ENCODE measurements at places on chromosomes 3 and 15.

GRCh38 chr15:78006567-78007205 is 70.8 kb downstream of the TBC1D2B start:
- no peak for DNase-seq

DNA sequence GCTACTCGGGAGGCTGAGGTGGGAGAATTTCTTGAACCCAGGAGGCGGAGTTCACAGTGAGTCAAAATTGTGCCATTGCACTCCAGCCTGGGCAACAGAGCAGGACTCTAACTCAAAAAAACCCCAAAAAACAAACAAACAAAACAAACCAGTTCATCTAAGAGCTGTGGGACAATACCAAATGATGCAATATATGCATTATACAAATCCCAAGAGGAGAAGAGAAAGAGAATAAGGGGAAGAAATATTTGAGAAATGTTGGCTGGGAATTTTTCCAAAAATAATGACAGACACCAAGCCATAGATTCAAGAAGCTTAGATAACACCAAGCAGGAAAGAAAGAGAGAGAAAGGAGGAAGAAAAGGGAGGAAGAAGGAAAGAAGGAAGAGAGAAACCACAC is 82.5 kb downstream of the KLF13 start:
- no peak for DNase-seq

- DNase-seq, result no peak
These were observed 17.5 kb downstream of the OCA2 start for GRCh38 chr15:28081594-28081993.

DNA sequence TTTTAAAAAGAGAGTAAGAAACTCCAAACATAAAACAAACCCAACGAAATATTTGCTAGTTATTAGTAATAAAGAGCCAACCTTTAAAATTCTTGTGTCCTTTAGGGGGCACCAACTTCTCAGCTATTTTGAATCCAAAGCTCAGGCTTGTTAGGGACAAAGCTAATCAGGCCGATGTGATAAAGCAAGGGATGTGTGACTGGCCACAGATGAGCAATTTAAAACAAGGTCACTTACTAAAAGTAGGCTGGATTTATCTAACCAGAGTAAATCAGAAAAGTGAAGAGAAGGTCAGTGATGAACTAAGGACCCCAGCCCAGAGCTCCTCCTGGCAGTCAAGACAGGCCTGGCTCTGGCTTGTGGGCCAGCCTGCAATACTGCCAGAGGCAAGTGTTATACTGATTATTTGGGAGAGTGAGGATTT is 108.5 kb downstream of the CYP19A1 start:
- no peak for DNase-seq

GRCh38 chr3:48194446-48195071 is 6.3 kb upstream of the CDC25A start:
- DNase-seq, result peak; percentile 82

GRCh38 chr3:157982359-157982758 is 123.9 kb downstream of the SHOX2 start:
- DNase-seq, result no peak

GRCh38 chr3:112346491-112347122 is 13.7 kb downstream of the CD200 start:
- DNase-seq, result no peak

GRCh38 chr3:21747376-21747775 is 3.6 kb downstream of the ZNF385D start:
- DNase-seq, result no peak

DNA sequence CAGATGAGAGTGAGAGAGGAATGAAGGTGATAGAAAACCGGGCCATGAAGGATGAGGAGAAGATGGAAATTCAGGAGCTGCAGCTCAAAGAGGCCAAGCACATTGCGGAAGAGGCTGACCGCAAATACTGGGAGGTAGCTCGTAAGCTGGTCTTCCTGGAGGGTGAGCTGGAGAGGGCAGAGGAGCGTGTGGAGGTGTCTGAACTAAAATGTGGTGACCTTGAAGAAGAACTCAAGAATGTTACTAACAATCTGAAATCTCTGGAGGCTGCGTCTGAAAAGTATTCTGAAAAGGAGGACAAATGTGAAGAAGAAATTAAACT is 88.9 kb downstream of the EOMES start:
- DNase-seq, result no peak

DNA sequence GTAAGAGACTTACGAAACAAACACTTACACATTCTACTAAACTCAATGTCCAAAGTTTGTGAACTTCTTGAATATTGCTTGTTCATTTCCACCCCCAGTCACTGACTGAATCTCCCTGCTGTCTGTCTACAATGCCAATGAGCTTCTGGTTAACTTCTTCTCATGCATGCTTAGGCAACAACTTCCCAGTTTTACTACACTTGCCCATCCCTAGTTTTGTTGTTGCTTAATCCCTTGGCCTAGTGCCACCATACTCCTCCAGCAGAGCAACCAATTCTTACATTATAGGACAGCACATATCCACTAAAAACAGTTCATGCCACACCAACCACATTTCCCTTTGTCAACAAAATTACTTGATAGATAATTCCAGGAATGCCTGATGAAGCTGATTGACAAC is 40.9 kb upstream of the CCR2 start:
- no peak for DNase-seq

- DNase-seq, result no peak
These were observed 15.8 kb downstream of the SLC12A1 start for GRCh38 chr15:48221885-48222284.

- DNase-seq, result no peak
These were observed 34.8 kb downstream of the COMMD2 start for GRCh38 chr3:149717391-149718056.

DNA sequence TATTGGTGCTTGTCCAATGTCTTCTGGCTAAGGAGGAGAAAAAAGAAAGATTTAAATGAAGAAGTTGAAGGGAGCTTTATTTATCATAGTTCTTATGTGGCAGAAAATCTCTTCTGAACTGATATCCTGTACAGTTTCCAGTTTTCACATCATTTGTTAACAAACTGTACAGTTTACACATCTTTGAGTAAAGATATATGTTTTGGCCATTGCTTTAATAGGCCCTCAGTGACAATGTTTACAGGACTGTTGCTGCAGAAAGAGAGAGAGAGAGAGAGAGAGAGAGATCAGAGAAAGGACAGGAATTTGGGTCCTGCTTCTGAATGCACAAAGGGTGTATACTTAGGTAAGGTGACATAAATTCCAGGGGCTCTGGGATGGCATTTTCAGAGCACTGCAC is 188.3 kb downstream of the NR1D2 start:
- no peak for DNase-seq

- no peak for DNase-seq
These were observed 121.9 kb downstream of the CHST2 start for GRCh38 chr3:143241481-143241951.

DNA sequence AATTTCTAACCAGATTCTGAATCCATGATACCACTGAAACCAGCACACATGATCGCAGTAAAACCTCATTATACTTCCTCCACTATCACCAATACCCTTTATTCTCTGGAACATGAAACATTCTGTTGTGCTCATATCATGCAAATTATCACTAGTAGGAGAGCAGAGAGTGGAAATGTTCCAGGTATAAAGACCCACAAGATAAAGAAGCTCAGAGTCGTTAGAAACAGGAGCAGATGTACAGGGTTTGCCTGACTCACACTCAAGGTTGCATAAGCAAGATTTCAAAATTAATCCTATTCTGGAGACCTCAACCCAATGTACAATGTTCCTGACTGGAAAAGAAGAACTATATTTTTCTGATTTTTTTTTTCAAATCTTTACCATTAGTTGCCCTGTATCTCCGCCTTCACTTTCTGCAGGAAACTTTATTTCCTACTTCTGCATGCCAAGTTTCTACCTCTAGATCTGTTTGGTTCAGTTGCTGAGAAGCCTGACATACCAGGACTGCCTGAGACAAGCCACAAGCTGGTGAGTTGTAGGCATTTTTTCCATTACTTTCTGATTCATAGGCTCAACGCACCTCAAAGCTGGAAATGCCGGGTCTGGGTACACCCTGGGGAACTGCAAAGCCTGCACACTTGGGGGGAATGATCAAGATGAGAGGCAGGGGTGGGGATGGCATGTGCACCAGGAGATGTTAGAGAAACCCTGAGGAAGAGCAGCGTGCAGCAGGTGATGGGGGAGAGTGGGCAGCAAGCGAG is at the start of gene CCR2:
CCR2 (plus strand) TSS at position 465 of the 764 bp plus-strand sequence. CDS start 3,417 bp downstream, outside the sequence.
- no peak for DNase-seq

DNA sequence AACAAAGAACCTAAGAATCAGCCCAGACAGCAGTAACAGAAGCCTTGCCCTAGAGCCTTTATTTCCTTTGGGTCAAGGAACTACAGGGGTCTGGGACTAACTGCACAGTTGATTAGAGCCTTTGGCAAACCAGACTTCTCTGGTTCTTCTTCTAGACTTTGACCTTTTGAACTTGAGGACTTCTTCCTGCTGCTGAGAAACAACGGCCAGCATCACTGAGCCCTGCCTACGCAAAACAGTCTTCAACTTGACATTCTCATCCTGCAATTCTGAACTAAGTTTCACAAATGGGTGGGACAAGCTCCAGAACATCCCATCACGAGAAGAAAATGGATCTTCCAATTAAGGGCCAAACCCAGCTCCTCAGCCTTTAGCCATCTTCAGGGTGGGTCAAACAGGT is 31.4 kb downstream of the CMTM6 start:
- DNase-seq, result no peak

DNA sequence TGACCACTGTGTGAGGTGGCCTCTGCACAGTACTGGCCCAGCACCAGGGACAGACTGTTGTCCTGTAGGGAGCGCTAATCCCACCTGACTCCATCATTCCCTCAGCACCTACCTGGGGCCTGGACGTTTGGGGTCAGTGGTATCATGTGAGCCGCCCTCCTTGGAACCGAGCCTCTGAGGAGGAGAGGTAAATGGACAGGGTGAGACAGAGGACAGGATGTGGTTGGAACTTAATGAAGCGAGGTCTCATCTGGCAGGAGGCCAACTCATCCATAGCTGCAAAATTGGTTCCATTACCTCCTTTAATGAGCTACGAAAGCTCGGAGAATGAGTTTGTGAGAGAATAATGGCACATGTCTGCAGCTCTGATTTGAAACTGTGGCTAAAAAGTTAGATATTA is 13.9 kb downstream of the MAPKAPK3 start:
- DNase-seq, result no peak

DNA sequence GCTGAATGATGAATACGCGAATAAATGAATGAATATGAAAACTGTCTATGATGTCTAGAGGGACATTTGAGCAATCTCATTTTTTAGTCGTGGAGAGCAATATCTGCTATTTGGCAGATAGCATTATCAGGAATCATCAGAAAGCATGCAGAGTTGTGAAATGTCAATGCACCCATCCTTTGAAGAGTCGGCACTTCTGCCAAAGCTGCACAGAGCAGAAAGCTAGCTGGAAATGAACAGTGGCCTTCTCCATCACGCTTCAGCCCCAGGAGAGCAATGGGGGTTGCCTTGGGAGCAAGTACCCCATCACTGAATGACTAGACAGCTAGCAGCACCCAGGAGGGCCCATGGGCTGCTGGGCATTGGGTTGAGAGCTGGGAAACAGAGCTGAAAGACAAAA is 69.1 kb upstream of the PROK2 start:
- no peak for DNase-seq

GRCh38 chr3:33956206-33956605 is 157.8 kb downstream of the PDCD6IP start:
- DNase-seq, result no peak

- DNase-seq, result no peak
These were observed 42.7 kb downstream of the METTL6 start for GRCh38 chr3:15384510-15385237.

DNA sequence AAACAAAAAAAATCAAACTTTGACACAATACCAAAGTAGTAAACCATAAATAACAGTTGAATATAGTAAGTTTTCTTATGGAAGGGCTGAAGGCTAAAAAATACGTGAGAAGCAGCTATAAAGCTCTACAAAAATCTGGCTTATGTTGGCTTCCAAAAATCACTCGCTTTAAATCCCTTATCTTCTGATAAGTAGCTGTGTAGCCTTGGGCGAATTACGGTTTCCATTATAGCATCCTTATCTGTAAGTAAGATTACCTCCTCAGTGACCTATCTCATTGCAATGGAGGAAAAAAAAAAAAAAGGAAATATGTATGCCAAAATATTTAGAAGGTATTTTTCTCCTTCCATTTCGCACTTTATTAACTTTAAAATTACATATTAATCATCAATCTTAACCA is 348.6 kb downstream of the PLOD2 start:
- DNase-seq, result no peak

DNA sequence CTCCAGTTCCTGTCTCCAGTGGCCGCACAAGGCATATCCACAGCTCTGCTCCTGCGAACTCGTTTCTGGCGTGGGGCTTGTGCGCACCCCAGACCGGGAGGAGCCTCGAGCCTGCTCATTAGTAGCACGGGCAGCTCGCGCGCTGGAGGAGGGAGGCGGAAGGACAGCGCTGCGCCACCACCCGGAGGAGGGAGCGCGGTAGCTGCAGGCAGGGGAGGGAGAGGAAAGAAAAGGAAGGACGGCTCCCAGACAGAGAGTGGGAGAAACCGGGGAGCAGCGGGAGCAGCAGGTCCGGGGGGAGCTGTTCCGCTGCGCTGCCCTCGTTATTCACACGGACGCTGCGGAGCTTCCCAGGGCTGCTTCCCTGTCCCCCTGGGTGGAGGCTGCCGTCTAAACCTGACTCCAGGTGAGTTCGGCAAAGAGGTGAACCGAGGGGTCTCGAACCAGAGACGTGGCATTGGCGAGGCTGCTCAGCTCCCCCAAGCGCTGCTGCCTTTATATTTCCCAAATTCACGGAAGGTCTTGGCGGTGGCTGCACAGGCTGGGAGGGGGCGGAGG is 121.3 kb upstream of the ZNF717 start:
- no peak for DNase-seq

DNA sequence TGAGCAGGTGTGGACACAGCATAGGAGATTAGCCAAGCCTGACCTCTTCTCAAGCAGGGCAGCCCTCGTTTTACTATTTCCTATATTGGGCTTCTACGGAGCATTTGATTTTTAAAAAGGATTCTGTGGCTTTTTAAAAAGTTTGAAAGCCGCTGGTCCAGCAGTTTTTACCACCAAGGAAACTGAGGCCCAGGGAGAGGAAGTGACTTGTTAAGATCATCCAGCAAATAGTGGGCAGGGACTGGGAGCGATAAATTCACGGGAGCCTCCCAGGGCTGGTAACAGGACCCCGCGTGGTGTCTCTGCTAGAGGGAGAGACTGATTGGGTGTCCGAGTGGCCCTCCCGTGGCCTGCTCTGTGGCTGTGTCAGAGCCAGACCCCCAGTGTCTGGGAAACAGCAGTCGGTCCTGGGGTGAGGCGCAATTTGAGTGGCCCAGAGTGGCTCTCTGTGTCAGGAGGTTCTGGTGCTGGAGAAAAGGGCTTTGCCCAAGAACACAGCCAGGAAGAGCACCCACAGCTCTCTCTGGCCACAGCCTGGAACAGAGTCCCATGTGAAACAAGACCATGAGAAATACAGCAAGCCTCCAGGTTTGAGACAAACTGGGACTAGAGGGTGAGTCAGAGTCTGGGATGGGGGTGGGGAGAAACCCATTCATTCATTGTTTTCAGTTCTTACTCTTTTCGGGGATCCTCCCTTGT is 4.2 kb downstream of the FURIN start:
- DNase-seq, result no peak

GRCh38 chr15:101215681-101216080 is 36.2 kb downstream of the CHSY1 start:
- no peak for DNase-seq

Data from 8988T (cell line).